ENCODE measurements at places on chromosomes 1 and 21. TPM values are rescaled to one million over a fixed set of nuclear protein-coding genes. Genes with fewer than 3 reads are reported as not detected.

CD2 gene
- total RNA-seq: under 0.01 TPM

TTLL10 gene
- not detected for total RNA-seq

TFF2 gene
- total RNA-seq: not detected

ARTN gene
- total RNA-seq: 0.29 TPM

LY9 gene
- not detected for total RNA-seq

KIF14 gene
- 16.0 TPM for total RNA-seq

OLIG1 gene
- not detected for total RNA-seq

NADK gene
- 31.1 TPM for total RNA-seq

CD1E gene
- total RNA-seq: not detected
